NCI-H146 (cell line): ENCODE measurements at places on chromosomes 4 and X.

- DNase-seq = no peak
These were observed 223.0 kb downstream of the COX18 start for GRCh38 chr4:72846280-72847111.

DNA sequence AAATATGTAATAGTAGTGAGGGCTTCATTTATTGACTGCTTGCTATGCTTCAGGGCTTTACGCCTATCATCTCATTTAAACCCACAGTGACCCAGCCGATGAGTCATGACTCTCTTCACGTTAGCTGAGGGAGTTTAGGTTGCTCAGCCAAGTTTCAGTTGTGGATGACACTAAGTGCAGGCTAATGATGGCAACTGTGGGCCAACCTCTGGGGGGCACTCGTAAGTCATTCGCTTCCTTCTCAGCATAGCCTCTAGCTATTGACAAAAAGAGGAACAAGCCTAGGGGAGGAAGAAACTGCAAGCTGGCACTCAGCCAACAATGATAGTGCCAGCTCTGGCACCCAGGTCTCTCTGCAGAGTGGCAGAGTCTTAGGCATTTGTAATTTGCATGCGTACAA is 325.0 kb downstream of the ARHGAP10 start:
- no peak for DNase-seq

DNA sequence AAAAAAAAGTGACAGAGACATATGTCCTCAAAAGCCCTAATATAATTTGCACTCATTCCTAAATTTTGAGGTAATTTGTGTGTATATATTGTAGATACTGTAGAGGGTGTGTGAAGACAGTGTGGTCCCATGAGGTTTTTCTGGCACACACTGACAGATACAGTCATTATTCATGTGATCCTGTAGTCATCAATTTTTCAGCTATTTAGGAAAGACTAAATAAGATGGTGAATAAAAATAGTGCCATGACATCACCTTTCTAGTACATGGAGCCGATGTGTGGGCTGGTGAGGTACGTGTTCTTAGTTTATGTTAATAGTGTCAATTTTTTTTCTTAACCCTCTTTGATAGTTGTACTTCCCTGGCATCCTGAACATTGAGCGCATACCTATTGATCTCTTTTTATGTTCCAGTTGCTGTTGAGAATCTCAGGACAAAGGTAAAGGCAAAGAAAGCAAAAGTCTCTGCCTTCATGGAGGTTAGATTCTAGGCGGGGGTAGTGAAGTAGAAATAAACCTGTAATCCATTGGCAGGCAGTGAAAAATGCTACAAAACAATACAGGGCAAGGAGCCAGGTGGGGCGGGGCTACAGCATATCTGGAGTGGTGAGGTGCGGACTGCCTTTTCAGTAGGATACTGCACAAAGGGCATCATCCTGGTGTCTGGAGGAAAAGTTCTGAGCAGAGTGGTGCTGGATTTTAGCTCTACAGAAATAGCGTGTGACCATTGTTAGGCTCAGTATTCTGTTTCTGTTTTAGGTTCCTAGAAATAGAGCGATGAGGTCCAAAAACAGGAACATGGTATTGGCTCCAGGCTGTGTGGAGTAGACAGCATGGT is 93.8 kb downstream of the ARHGAP10 start:
- no peak for DNase-seq

- no peak for DNase-seq
These were observed 13.8 kb downstream of the NEXMIF start for GRCh38 chrX:74911494-74911893.

- DNase-seq = no peak
These were observed 61.2 kb downstream of the TRIM2 start for GRCh38 chr4:153265306-153266047.

- DNase-seq = no peak
These were observed 37.0 kb downstream of the MRPL1 start for GRCh38 chr4:77899607-77900006.

DNA sequence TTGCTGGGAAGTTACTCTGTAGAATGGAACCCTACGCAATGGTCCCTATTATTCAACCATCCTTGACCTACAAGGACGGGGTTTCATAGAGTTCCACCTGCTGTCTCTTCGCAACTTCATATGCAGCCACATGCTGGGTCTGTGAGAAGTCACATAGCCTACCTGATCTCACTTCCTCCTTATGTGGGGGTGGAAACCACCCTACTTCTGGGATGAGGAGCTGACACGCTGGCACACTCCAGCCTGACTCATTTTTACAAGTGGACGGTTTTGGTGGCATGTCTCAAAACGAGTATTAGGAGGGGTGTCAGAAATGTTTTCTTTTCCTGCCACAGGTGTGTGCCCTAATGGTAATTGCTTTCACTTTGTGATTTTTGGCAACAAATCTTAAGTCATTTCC is 36.8 kb upstream of the ARSD start:
- DNase-seq = no peak

GRCh38 chrX:132443196-132444135 is 45.4 kb downstream of the MBNL3 start:
- DNase-seq = no peak

- no peak for DNase-seq
These were observed 35.8 kb upstream of the TNIP3 start for GRCh38 chr4:121199742-121200561.

- DNase-seq = no peak
These were observed 2.9 kb upstream of the GUF1 start for GRCh38 chr4:44675366-44675765.

DNA sequence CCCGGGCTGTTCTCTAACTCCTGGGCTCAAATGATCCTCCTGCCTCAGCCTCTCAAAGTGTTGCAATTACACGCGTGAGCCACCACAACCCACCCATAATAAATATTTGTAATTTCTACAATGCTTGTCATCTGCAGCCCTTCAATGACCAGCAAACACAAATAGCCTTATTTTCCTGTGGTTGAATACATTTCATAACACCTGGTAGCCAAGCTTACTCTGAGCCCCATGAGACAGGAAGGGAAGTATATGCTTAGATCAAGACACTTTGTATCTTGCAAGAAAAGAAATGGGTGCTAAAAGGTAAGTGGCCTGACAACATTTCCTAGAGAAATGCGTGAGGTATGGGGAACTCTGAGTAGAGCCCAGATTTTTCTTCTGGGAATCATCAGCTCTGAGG is 56.9 kb upstream of the PDGFRA start:
- no peak for DNase-seq

GRCh38 chr4:12110627-12111026 is 681.9 kb upstream of the HS3ST1 start:
- DNase-seq = no peak

DNA sequence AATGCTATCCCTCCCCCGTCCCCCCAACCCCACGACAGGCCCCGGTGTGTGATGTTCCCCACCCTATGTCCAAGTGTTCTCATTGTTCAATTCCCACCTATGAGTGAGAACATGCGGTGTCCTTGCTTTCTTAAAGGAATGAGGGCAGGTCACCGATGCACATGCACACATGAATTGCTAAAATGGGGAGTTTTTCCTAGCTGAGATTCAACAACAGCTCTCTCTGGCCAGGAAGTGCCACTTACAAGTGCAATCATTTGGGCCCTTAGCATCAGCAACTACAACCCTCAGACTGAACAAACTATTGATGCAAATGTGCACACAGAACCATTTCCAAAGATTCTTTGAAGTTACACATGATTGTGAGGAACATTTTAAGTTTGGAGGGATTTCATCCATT is 95.7 kb upstream of the IQCM start:
- no peak for DNase-seq
